NCI-H2107 (cell line): ENCODE measurements at places on chromosomes 11 and 22.
A peak's percentile ranks its signal among the peaks of the same experiment; 100 is the strongest.

- DNase-seq = no peak
These were observed 102.9 kb downstream of the CCDC81 start for GRCh38 chr11:86477495-86478155.

DNA sequence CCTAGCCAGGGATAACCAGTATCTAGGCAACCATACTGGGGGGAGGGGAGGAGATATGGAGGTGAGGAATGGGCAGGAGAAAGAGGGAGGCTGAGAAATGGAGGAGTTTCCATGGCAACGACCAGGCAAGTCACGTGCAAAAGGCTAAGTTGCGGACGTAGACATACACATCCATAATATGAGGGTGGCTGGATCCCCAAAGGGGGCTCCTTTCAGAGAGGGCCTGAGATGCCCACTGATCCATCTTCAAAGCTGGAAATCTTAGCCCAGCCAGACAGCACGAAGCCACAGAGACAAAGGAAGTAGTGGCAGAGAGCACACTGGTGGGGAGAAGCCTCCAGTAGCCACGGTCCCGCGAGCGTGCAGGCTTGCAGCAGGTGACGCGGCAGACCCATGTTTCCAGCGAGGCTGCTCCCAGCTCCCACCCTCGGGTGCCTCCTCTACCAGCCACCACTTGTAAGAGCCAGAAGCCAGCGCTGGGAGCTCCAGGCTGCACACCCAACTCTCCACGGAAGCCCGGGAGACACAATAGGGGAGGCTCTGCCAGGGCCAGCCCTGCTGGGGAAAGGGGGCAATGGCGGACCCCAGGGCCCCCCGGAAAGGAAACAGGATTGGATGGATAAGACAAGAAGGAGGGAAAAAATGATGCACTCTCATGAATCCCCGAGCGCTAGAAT lies 938 bp downstream of the FXYD6 start:
- DNase-seq = peak; percentile 46

- no peak for DNase-seq
These were observed 422.7 kb downstream of the MIAT start for GRCh38 chr22:27080036-27080578.

DNA sequence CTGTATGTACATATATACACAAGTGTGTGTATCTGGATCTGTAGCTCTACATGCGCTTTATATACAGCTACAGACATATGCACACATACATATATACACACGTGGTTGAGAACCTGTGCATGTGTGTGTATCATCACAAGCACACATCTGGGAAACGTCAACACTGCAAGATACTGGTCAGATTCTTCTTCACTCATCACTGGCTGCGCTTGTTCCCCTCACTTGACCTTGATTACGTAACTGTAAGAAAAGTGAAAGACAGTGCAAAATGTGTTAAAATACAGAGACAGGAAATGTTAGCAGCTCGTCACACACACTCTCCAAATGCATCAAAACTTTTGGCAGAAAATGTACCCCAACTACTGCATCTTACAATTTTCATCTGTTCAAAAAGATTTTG lies 51.9 kb upstream of the MN1 start:
- no peak for DNase-seq

DNA sequence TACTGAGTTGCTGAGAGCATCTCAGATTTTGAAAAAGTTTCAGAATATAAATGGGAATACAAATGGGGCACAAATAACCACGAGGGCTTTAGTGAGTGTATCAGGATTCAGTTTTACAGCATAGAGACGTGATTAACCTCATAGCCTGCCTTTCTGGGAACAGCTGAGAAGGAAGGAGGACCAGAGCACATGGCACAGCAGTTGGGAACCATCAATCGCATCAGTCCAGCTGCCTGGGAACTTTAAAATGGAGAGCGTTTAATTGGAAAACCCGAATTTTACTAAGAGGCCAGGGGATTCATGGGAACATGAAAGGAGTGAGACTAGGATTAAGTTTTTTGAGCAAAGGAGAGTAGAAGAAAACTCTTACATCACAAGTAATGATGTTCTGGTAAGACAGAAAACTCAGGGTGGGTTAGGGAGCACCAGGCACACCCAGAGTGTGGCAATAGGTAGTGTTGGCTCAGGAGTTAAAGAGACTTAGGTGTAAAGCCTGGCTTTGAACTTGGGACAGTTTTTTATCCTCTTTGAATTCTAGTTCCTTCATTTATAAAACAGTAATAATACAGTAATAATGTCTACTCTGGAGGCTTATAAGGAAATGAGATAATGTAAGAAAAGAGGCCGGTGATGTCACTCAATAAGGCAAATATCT lies 40.2 kb downstream of the FZD4 start:
- DNase-seq = no peak

DNA sequence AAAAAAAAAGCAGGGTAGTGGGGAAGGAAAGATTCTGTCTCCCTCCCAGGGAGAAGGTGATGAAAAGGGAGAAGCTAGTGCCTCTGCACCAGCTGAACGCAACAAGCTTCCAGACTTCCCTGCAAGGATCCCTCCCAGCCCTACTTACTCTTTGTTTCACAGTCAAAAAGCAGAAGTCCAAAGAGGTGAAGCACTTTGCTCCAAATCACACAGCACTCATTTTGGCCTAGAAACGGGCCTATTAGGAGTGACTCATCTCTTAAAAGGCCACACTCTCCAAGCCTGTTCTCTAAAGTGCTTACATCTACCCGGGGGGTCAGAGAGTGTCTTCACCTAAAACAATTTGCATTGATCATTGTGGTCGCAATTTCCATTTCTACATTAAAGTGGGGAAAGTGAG lies 17.7 kb upstream of the GRK3 start:
- no peak for DNase-seq

DNA sequence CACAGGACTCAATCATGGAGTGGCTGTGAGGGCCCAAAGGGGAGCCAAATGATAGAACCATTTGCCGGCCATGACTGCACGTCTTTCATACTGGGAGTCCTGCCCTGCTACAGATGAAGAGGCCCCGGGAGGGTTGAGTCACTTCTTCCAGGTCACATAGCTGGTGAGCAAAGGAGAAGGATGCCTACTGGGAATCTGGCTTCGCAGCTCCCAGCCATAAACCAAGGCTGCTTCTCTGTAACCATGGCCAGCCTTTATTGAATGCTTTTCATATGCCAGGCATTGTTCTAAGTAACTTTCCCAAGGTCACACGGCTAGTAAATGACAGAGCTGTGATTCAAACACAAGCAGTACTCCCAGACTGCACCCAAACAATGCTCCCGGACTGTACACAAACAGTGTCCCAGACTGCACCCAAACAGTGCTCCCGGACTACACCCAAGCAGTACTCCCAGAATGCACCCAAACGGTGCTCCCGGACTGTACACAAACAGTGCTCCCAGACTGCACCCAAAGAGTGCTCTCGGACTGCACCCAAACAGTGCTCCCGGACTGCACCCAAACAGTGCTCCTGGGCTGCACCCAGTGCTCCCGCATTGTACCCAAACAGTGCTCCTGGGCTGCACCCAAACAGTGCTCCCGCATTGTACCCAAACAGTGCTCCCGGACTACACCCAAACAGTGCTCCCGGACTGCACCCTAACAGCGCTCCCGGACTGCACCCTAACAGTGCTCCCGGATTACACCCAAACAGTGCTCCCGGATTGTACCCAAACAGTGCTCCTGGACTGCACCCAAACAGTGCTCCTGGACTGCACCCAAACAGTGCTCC lies 89.8 kb downstream of the FBXO7 start:
- no peak for DNase-seq

- DNase-seq = no peak
These were observed 1336.9 kb downstream of the BRD1 start for GRCh38 chr22:48490500-48491411.

GRCh38 chr11:63915961-63916836 lies 765 bp downstream of the RCOR2 start:
- DNase-seq = no peak

- no peak for DNase-seq
These were observed 50.8 kb downstream of the ATG16L2 start for GRCh38 chr11:72864702-72865655.

- DNase-seq = no peak
These were observed 109.4 kb upstream of the KIRREL3 start for GRCh38 chr11:127109796-127110480.

- DNase-seq = no peak
These were observed 91.7 kb upstream of the E2F8 start for GRCh38 chr11:19332476-19332875.

DNA sequence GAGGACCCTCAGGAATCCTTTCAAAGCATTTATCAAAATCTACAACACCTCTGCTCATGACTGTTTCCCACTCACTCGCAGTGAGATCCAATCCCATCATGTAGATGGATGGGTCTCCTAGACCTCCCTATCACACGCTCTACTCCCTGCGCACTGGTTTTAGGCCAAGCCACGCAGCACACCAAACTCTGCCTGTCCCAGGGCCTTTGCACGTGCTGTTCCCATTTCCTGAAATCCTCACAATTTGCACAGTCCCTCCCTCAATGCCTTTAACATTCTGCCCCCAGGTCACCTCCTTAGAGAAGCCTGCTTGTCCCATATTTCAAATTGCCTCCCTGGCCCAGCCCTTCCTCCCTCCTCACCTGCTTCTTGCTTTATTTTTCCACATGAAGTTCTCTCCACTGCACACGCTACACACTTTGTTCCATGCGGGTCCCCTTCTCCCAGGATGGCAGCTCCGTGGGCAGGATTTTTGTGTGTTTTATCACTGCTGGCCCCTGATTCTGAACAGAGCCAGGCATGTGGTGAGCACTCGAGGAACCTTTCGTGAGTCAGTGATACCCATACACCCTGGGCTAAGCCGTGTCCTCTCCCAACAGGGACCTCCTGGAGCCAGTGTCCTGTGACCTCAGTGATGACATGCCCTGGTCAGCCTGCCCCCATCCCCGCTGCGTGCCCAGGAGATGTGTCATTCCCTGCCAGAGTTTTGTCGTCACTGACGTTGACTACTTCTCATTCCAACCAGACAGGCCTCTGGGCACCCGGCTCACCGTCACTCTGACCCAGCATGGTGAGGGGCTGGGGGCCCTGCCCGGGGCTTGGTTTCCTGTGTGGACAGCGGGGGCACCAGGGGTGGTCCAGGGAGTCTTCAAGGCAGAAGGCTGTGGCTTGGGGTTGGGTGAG lies 12.2 kb downstream of the CSF2RB start:
- DNase-seq = no peak

- DNase-seq = no peak
These were observed 88.4 kb upstream of the TEAD1 start for GRCh38 chr11:12585861-12586260.

DNA sequence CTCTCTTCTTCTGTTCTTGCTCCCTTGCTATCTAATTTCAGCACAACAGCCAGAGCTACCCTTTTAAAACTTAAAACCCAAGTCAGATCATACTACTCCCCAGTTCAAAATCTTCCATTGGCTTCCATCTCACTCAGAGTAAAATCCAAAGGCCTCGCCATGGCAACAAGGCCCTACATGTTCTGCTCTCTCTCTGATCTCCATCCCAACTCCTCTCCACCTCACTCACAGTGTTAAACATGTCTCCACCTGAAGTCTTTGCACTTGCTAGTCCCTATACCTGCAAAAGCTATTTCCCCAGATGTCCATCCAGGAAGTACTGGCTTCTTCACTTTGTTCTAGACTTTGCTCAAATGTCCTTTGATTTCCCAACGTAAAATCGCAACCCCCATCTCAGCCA lies 3.0 kb upstream of the GRAP2 start:
- DNase-seq = no peak

- DNase-seq = no peak
These were observed 14.9 kb upstream of the NAV2 start for GRCh38 chr11:19697721-19698121.

- DNase-seq = no peak
These were observed 2.4 kb downstream of the CSDC2 start for GRCh38 chr22:41563051-41563711.
